Uterus (tissue), 4 donors: ENCODE measurements at places on chromosomes 3 and 15. TPM values are rescaled to one million over a fixed set of nuclear protein-coding genes. Genes with fewer than 3 reads are reported as not detected.

- no peak for DNase-seq
Measured at GRCh38 chr15:59686389-59686788, 2.7 kb downstream of the BNIP2 start.

The FRMD4B gene
- total RNA-seq, result 19.5 TPM

DNA sequence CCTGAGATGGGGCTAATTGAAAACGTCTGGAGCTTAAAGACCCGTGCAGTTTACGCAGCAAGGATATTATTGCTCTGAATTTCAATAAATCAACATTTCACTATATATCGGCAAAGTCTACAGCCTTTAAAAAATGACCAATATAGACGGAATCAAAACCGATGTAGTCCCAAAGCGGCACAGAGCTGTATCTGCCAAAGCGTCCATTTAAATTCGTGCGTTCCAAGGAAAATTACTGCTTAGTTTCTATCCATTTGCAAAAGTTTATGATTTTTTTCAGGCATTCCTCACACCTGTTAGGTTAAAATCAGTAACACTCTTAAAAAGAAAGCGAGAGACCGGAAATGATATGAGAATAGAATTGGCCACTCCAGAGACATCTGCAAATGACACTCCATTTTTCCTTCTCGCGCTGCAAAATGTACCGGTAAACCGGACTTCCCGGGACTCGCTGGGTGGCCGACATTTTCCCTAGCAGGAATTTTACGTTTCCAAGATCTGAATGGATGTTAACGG, 777 bp upstream of the EIF4A2 start:
- no peak for DNase-seq

DNA sequence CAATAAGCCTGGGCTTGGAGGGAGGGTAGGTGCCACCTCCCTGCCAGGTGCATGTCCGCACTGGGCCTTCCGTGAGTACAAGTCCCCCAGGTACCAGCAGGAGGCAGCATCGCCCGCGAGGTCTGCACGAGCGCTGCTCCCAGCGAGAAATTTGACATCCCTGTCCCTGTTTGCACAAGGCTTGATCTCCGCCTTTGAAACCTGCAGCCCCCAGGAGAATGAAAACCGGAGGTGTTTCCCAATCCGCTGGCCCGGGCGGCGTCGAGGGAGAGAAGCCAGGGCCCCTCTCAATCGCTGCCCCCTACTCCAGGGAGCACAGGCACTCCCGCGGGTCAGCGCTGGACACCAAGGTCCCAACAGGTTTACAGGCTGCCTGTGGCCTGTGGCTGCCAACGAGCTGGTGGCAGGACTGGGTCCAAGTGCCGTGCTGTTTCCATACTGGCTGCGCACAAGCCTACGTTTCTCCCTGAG, 961 bp downstream of the HAPLN3 start:
- DNase-seq, result peak; percentile 62

DNA sequence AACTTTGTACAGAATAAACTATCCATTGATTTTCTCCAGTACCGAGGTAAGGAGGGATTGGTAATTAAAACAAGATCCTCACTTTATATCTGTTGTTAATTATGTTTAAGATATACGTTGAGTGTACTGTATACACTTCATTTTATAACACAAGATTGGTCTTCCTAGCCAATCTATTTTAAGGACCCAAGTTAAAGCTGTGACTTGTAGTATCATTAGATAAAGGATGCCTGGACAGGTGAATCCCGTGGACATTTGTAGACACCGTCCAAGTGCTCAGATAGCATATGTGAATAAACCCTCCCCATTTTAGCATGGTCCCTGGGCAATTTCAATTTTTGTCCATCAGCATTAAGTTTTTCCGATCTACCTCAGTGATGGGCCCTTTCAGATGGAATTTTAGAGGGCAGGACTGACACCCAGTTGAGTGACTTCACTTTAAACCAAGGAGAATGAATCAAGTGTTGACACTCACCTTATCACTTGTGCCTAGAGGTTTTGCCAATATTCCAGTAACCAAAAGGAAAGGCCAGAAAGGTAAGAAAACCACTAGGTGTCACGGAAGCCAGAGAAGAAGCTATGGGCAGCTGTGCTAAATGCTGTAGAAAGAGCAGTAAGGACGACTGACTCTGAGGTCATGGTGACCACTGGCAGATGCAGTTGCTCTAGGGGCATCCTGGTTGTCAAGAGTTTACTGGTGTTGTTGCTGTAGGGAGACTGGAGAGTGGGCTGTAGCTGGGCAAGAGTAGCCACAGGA, 9.2 kb downstream of the AHSG start:
- no peak for DNase-seq

- no peak for DNase-seq
Measured at GRCh38 chr15:64236156-64236894, 73.5 kb upstream of the PPIB start.

GRCh38 chr15:25416693-25417092, 22.1 kb downstream of the UBE3A start:
- DNase-seq, result no peak

The SNRPN gene
- 83.8 TPM for total RNA-seq

DNA sequence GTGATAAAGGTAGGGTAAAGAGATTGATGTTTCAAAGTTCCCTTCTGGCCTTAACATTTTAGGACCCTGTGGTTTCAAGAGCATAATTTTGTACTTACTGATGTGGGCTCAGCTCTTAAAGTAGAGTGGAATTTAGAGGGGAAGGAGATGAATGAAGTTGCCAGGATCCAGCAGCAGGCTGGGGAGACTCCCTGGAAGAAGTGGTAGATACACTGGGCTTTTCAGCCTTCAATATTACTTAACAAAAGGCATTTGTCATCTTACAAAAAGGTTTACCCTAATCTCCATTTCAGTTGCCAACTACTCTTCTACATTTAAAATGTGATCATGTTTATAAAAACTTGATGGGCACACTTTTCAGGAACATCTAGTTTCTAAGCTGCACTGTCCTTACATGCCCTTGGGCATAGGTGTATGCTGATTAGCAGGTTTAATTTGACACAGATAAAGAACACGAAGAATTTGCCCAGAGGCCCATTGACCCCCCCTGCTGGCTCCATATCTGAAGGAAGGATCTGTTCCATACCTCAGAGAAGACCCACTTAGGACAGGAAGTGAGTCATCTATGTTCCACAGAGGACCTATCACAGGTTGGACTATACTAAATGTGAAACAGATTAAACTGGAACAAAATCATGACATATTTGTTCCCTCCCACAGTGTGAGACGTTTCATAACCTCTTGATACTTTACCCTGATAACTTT, 93.0 kb upstream of the LPP start:
- peak; percentile 48 for DNase-seq

GRCh38 chr3:126850370-126851085, 132.4 kb upstream of the PLXNA1 start:
- no peak for DNase-seq

DNA sequence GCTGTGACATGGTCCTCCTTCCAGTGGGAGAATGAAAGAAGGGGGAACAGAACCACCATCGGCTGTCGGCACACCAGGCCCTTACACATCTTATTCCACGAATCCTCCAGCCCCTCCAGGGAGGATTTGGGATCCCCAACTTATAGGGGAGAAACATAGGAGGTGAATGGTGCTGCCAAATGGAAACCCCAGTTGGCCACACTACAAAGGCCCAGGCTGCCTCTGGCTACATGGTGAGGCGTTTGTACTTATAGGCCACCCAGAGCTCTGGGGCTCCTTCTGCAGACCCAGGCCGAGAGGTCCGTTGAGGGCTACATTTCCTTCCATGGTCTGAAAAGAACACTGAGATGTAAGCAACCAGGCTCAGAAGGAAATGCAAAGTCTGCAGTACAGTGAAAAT, 12.0 kb downstream of the AMOTL2 start:
- no peak for DNase-seq

DNA sequence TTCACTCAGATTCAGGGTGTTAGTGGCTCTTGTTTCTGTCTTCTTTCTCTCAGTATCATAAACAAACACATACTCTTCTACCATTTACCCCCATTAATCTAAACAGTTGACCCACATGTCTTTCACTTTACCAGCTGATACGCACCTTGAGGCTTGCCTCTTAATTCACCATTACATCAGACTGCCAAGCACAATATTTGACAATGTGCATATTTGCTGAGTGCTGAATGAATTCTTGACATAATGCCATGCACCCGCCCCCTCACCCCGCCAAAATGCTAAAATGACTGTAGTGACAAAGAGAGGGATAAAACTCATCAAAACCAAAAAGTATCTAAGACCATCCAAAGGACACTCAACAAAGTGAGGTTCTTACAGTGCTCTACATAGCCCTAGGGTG, 57.4 kb downstream of the NGLY1 start:
- DNase-seq, result no peak

GRCh38 chr3:194062830-194063229, 73.1 kb upstream of the HES1 start:
- no peak for DNase-seq
